ENCODE measurements at places on chromosomes 6 and 20. TPM values are rescaled to one million over a fixed set of nuclear protein-coding genes. Genes with fewer than 3 reads are reported as not detected.

UBE2J1 gene
- 27.1 TPM for polyA plus RNA-seq

DNA sequence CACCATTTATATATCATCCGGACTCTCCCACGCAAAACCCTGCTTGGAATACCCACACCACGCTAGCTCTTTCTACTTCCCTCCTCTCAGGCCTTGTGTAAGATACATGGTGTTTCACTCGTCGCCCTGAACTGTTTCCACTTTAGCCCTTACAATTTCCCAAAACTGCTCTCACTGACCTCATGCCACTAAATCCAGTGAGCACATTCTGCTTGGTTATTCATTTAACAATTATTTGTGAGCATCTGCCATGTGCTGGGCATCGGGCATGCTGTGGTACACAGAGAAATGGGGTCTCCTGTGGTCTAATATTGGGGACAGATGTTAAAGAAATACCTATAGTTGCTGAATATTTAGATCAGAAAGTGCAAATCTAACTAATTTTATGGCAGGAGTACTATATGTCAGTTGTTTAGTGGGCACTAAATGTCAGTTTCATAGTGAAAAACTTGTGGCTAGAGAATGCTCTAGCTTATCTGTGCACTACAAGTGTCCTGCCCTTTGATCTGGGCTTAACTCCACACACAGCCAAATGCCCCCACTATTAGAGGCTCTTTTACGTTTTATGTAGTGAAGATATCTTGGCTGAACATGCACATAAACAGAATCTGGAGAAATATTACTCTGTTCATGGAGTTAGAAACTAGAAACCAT, 41.0 kb downstream of the PLEKHG1 start:
- DNase-seq = no peak

- no peak for DNase-seq
Observed at GRCh38 chr6:150617062-150617461, 17.4 kb downstream of the PLEKHG1 start.

MROH8 gene
- 2.7 TPM for polyA plus RNA-seq

DLL1 gene
- polyA plus RNA-seq = 0.53 TPM

SLC22A16 gene
- polyA plus RNA-seq = not detected

PSMB9 gene
- polyA plus RNA-seq = 37.9 TPM

DNA sequence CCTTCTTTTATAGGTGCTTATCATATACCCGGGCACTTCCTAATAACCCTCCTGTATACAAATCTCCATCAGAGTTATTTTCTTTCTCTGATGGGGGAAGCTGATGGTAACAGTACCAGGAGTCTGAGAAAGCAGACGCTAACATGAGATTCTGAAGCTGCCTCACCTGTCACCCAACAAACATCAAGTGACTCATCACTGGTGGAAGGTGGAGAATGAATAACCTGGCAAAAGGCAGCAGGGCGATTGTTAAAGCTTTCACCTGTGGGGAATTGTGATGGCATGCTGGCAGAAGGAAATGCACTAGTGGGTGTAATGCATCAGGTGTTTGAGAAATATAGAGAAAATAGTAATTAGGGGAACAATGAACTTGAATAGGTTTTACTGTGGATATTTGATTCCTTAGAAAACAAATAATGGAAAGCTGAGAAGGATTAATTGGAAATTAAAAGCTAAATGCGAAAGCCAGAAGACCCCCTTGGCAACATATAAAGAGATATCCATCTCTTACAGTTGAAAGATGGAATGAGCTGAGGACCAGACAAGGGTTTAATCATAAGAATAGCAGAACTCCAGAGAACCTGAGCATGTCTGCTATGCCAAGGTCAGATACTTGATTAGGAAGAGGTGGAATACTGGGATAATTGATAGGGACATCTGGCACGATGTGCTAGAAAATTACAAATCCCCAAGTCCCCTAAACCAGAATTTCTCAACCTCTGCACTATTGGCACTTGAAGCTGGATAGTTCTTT, 517.1 kb downstream of the PKHD1 start:
- DNase-seq = no peak

DNA sequence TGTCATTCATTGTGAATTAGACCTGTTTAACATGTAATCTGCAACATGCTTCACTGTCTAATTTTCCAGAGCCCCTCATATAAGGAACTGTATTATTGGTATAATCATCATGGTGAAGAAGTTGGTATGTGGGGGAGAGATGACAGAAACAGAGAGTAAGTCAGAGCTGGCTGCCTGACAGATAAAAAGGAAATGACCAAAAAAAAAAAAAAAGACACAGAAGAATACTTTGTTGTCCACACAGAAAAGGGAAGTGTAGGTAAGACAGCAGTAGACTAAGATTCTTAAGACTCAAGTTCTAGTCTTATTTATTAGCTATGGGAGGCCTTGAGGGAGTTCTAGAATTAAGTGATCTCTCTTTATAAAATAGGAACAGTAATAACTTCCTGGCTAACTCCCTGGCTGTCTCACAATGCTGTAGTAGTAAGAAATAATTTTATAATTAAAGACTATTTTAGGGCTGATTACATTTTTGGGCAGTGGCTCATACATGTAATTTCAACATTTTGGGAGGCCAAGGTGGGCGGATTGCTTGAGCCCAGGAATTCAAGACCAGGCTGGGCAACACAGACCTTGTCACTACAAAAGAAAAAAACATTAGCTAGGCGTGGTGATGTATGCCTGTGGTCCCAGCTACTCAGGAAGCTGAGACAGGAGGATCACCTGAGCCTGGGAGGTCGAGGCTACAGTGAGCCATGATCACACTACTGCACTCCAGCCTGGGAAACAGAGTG, 102.5 kb downstream of the PRL start:
- no peak for DNase-seq

DNA sequence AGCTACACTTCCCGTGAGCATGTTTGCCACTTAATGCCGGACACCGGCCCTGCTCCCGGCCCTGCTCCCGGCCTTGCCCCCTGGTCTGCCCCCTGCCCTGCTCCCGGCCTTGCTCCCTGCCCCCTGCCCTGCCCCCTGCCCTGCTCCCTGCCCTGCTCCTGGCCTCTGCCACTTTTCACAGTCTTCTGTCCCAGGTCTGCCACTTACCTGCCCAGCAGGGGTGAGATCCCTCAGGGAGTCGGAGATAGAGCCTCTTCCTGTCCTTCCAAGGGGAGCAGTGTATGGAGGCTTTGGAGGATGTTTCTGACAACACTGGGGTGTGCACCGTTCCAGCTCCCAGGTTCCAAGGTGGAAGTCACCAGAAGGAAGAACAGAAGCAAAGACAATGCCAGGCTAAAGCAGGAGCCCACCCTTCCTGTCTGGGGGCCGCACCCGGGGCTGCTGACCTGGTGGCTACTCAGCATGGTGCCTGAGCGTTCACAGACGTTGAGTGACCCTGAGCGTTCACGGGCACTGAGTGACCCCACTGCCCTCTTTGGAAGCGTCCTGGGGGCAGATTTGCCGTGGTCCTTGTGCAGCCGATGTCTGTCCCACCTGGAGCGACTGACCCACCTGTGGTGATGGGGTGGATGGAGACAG, 199.8 kb downstream of the DLL1 start:
- no peak for DNase-seq

DNA sequence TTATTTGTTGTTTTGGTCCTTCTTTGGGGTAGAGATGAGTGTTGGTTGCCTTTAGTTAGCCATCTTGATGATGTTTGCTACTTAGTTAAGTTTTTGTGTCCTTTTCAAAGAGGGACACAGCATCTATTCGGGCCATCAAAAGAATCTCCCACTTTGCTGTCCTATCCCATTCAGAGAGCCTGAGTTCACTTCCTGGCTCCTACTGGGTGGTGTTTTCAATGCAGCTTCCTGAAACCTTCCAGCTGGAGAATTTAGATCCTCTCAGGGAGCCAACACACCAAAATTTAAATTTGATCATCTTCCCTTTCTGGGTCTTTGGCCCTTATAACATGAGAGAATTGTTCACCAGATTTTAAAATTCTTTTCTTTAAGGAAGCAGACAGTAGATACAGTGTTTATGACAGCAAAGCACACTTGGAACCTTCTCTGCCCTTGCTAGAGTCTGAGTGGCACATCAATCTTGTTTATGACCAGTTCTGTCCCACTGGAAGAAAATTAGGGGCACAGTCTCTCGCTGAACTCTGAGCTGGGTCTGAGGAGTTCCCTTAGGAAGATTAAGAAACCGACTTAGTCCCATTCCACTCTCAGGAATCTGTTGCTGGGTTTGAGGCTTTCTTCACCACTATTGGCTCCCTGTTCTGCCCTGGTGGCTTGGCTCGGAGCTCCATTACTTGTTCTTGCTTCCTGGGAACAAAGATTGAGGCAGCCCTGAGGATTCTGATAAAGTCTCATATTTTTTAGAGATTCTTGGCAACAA, 115.5 kb downstream of the CCDC170 start:
- no peak for DNase-seq

SLC22A3 gene
- not detected for polyA plus RNA-seq

CDH4 gene
- polyA plus RNA-seq = 0.81 TPM

GRCh38 chr6:146304181-146304580, 239.5 kb upstream of the RAB32 start:
- no peak for DNase-seq

GRCh38 chr20:926670-927069, 10.5 kb upstream of the ANGPT4 start:
- no peak for DNase-seq

DNA sequence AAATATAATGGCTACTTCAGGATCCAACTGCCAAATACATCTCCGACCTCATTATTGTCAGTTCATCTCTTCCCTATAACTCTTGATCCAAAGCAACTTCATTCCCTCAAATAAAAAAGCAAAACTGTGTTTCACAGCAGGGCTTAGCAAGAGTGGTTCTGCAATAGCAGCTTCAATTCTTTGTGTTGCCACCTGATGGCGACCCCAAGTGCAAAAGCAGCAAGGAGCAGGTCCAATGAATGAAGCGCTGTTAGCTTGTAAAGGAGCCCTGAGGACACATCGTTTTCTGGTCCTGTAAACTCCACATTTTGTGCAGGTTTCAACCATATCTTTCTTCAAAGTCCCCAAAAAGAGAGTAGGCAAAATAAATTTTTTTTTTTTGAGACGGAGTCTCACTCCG, 19.6 kb downstream of the RTN4IP1 start:
- DNase-seq = no peak

DNA sequence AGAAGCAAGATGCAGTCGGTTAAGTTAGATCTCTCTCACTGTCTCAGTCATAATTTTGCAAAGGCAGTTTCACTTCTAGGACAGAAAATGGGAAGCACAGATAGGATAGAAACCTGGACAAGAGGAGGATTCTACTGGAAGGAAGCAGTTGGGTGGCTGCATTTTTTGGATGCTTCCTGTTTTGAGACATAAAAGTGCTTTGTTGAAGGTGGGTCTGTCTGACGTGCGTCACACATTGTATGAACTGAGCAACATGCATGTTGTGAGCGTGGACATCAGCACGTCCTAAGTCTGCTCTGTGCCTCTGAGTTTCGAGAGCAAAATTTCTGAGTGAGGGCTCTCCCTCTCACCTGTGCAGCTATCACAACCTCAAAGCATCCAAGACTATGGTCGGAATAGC, 68.7 kb upstream of the SNX9 start:
- DNase-seq = no peak

- no peak for DNase-seq
Observed at GRCh38 chr6:64505312-64505711, 869.7 kb downstream of the PHF3 start.

DNA sequence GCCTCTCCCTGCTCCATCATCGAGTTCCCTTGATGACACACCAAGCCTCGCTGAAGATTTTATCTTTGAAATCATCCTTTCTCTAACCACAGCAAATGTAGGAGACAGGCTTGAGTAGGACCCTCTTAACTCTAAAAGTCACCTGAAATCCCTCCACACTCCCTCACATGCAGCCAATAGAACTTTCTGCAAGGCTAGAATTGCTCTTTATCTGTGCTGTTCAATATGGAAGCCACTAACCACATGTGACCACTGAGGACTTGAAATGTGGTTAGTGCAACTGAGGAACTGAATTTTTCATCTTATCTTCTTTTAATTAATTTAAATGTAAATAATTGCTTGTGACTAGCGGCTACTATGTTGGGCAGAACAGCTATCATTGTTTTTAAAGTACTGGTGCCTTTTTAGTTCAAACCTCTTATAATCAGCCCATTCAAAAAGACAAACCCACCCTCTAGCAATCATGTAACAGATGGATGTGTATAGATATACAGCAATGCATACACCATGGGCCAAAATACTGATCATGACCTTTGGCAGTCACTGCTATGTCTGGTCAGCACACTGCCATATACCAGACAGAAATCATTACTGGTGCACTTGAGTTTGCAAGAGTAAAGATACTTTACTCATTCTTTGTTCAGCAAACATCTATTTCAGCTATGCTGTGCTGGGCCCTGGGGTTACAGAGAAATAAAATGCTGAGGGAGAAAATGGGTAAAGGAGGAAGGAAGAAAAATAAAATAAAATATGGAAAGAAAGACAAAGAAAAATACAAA, 50.0 kb downstream of the GFOD1 start:
- DNase-seq = no peak

- DNase-seq = no peak
Observed at GRCh38 chr20:40636486-40636885, 52.5 kb downstream of the MAFB start.

DYNLT2 gene
- 0.32 TPM for polyA plus RNA-seq

DNA sequence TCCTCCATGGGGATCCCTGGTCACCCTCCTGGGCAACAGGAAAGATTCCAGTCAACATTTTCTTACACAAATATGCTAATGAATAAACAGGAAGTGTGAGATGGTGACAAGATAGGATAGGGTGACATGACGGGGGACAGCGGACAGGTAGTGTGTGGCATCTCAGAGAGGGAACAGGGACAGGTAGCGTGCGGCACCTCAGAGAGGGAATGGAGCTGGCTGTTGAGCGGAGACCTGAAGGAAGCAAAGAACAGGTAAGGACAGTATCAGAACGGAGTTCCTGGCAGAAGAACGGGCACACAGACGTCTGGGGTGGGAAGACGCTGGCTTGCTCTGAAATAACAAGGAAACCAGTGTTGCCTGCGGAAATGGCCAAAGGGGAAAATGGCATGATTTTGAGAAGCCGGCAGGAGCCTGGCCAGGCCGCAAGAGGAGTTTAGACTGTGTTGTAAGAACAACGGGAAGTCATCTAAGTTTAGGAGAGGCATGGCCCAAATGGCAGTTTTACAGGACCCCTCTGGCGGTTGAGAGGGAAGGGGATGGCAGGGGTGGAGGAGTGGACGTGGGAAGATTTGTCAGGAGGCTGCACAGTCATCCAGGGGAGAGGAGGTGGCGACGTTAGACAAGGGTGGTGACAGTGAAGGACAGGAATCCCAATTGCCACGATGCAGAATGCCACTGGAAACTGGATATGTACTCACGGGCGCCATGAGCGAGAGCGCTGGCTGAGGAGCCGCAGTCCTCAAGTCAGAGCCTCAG, 111.6 kb downstream of the JPH2 start:
- no peak for DNase-seq

All from BJ (cell line).